ENCODE measurements at places on chromosomes 13 and 19. TPM values are rescaled to one million over a fixed set of nuclear protein-coding genes. Genes with fewer than 3 reads are reported as not detected.
A peak's percentile ranks its signal among the peaks of the same experiment; 100 is the strongest.

Gene USHBP1
- total RNA-seq: 0.39 TPM

Gene OR7C1
- not detected for total RNA-seq

DNA sequence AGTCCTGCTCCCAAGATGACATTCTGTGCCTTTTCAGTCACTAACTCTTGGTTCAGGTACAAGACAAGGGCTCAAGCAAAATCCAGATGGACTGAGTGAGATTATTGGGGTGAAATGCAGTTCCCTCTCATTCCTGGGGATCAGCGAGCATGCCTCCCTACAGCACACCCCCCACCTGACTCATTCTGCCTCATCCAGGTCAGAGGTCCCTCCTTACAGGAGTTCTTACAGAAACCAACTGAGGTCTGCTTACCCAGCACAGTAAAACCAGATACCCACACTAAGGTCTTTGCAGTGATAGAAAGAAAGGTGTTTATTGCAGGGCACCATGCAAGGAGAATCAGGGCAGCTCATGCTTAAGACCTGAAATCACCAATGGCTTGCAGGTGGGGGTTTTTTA is 21.6 kb upstream of the MRI1 start:
- no peak for DNase-seq

- peak; percentile 32 for DNase-seq
These were observed 2.5 kb downstream of the PCDH8 start for GRCh38 chr13:52845766-52846566.

Gene ZNF578
- 3.4 TPM for total RNA-seq

All from cardiac muscle cell (in vitro differentiated cells and primary cell).